Tibial nerve (tissue), 4 donors: ENCODE measurements at places on chromosomes 7 and 10. TPM values are rescaled to one million over a fixed set of nuclear protein-coding genes. Genes with fewer than 3 reads are reported as not detected.

The ARPC1A gene
- 102 TPM for total RNA-seq

The ELN gene
- total RNA-seq = 70.1 TPM

The PGAM2 gene
- total RNA-seq = not detected

The NOS3 gene
- total RNA-seq = 26.4 TPM

The DGKB gene
- total RNA-seq = 2.5 TPM

The CCSER2 gene
- total RNA-seq = 45.9 TPM

The SLC26A5 gene
- total RNA-seq = not detected

The CALHM1 gene
- not detected for total RNA-seq

The FFAR4 gene
- total RNA-seq = 0.39 TPM

The TAS2R16 gene
- not detected for total RNA-seq

The NSMCE4A gene
- 70.1 TPM for total RNA-seq

The TMEM196 gene
- total RNA-seq = not detected

The ZNF365 gene
- not detected for total RNA-seq

DNA sequence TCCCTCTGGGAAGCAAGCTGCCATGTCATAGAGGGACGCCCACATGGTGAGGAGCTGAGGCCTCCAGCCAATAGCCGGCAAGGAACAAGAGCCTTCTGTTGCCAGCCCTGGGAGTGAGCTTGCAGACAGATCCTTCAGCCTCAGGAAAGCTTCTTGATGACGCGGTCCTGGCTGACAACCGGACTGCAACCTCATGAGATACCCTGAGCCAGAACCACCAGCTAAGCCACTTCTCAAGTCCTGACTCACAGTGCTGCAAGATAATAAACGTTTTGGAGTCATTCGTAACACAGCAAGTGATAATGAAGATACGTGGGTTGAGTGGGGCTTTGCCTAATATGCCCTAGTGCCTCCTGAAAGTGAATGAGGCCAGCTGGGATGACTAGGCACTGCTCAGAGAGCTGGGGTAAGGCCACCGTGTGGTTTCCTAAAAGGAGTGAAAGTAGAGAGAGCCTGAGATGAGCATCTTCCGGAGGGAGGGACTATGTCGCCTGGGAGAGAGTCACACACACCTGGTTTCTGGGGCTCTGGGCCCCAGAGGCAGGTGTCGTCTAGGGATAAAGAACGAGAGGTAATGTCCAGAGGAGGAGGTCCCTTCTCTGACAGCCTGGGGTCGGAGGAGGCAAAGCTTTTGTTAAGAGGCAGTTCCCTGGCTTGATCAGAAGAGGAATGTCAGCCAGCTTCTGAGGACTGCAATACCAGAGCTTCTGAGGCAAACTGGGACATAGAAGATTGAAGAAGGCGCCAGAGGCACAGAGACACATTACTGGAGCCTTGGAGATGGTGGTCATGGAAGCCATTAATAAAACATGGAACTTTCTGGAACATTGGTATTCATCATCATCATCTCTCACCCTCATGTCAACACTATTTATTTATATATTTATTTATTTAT is 53.6 kb downstream of the PYROXD2 start:
- H3K27me3 ChIP-seq = no peaks in the 10 kb centered on the region
- H3K27ac ChIP-seq = no peak overlapping the region
- H3K36me3 ChIP-seq = no peaks in the 10 kb centered on the region
- H3K4me3 ChIP-seq = no peak overlapping the region

DNA sequence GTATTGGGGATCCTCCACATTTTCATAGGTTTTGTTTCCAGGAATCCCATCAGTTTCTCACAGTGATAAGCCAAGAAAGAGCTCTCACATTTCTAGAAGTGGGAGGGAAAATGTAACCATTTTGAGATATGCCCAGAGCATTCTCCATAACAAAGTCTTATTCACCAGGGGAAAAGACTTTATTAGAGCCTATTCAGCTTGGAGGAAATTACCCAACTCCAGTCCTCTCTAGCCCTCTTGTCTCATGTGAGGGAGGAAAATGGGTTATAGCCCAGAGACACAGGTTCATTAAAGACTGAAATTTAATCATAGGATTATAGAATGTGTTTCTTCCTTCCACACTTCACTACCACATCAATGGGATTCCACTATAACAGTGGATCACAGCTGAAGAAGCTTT is 61.6 kb upstream of the DYNC1I1 start:
- H3K27me3 ChIP-seq = no peaks in the 10 kb centered on the region
- H3K4me3 ChIP-seq = no peak overlapping the region
- no peak for DNase-seq
- no peaks in the 10 kb centered on the region for H3K4me1 ChIP-seq
- no peak overlapping the region for H3K27ac ChIP-seq
- no peaks in the 10 kb centered on the region for H3K36me3 ChIP-seq

DNA sequence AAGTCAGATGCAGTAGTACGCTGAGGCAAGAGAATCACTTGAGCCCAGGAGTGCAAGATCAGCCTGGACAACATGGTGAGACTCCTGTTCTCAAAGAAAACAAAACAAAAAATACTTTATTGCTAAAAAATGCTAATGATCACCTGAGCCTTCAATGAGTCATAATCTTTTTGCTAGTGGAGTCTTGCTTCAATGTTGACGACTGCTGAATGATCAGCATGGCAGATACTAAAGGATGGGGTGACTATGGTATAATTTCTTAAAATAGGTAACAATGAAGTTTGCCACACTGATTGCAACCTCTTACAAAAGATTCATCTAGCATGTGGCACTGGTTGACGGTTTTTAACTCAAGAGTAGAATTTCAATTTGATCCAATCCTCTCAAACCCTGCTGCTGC is 22.3 kb downstream of the NANOS1 start:
- H3K27ac ChIP-seq = no peak overlapping the region
- H3K4me1 ChIP-seq = no peaks in the 10 kb centered on the region
- peaks cover 34% of the 10 kb centered on the region for H3K36me3 ChIP-seq
- H3K4me3 ChIP-seq = no peak overlapping the region
- DNase-seq = no peak
- H3K27me3 ChIP-seq = no peaks in the 10 kb centered on the region

DNA sequence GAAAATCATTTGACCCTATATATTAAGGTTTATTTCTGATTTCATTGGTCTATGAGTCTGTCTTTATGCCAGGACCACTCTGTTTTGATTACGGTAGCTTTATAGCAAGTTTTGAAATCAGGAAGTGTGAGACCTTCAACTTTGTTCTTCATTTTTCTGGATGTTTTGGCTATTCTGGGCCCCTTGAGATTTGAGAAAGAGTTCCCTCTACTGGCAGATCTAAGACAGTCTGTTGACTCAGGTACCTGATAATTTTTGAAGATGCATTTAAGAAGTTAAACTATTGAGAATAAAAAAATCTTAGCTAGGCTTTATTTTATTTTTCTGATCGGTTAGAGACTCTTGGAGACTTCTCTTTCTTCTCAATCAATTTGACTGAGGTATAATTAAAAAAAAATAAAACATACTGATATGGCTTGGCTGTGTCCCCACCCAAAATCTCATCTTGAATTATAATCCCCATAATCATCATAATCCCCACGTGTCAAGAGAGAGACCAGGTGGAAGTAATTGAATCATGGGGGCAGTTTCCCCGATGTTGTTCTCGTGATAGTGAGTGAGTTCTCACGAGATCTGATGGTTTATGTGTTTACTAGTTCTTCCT is 209.2 kb downstream of the SNX10 start:
- no peaks in the 10 kb centered on the region for H3K36me3 ChIP-seq
- H3K4me3 ChIP-seq = no peak overlapping the region
- H3K27ac ChIP-seq = no peak overlapping the region
- H3K27me3 ChIP-seq = no peaks in the 10 kb centered on the region
- no peak for DNase-seq

GRCh38 chr7:117019786-117020590 is 66.7 kb downstream of the ST7 start:
- no peak for DNase-seq
- H3K27me3 ChIP-seq = no peaks in the 10 kb centered on the region
- no peaks in the 10 kb centered on the region for H3K36me3 ChIP-seq
- no peaks in the 10 kb centered on the region for H3K4me1 ChIP-seq

DNA sequence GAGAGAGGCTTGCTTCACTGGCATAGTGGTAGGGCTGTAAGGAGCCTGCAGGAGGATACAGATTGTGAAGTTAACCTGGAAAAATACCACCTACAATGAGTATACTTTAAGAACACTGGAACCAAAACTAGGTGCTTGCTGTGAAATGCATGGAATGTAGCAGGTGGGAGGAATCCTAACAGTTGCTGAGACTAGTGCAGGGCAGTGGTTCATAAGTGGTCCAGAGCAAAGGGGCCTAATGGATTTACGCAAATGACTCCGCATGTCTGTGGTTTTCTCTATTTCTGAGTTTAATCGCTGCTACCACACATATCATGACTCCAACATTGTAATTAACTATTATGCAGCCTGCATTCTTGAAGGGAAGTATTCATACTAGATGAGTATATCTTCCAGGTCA is 218.4 kb downstream of the CHRM2 start:
- H3K27me3 ChIP-seq = no peaks in the 10 kb centered on the region
- DNase-seq = no peak
- no peaks in the 10 kb centered on the region for H3K4me1 ChIP-seq
- no peak overlapping the region for H3K4me3 ChIP-seq

GRCh38 chr10:18713077-18713476 is 53.8 kb downstream of the ARL5B start:
- H3K4me1 ChIP-seq = no peaks in the 10 kb centered on the region
- no peaks in the 10 kb centered on the region for H3K27me3 ChIP-seq
- no peak for DNase-seq
- H3K27ac ChIP-seq = no peak overlapping the region
- H3K4me3 ChIP-seq = no peak overlapping the region

- H3K4me3 ChIP-seq = no peak overlapping the region
- DNase-seq = no peak
- H3K4me1 ChIP-seq = no peaks in the 10 kb centered on the region
- no peaks in the 10 kb centered on the region for H3K27me3 ChIP-seq
- H3K36me3 ChIP-seq = no peaks in the 10 kb centered on the region
Observed at GRCh38 chr7:96497567-96497966, 175.7 kb upstream of the SLC25A13 start.

DNA sequence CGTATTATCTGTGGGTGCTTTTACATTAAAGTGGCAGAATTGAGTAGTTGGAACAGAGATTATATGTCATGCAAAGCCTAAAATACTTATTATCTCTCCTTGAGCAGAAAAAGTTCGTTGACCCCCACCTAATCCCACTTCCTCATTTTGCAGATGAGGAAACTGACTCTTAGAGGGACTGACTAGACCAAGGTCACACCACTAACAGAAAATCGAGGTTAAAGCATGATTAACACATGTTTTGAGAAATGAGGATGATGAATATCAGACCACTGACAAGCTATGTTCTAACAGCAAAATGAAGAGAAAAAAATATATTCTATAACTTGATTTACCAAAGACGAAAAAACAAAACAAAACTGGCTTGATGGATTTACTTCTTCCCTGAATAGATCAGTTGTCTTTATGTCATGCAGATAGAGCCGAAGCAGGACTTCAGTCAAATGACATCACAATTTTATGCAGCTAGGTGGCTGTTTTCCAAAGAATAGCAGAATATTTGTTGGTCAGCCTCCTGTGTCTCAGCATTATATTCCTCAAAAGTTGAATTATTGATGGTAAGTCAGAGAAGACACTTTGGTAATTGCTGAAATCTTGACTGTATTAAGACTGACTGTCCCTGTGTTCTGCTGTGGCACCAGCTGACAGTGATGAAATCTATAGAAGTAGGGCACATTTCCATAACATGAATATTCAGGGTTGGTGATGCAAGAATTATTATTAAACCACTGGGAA is 24.2 kb upstream of the SMIM30 start:
- no peaks in the 10 kb centered on the region for H3K27me3 ChIP-seq
- no peaks in the 10 kb centered on the region for H3K4me1 ChIP-seq
- H3K4me3 ChIP-seq = no peak overlapping the region
- H3K36me3 ChIP-seq = no peaks in the 10 kb centered on the region

- H3K4me3 ChIP-seq = no peak overlapping the region
- H3K27ac ChIP-seq = peak overlapping the region; percentile 33
- no peaks in the 10 kb centered on the region for H3K27me3 ChIP-seq
- no peaks in the 10 kb centered on the region for H3K36me3 ChIP-seq
- no peak for DNase-seq
- peaks cover 13% of the 10 kb centered on the region for H3K4me1 ChIP-seq
Observed at GRCh38 chr10:5971886-5972285, 5.5 kb downstream of the IL15RA start.

- H3K4me1 ChIP-seq = no peaks in the 10 kb centered on the region
- DNase-seq = no peak
- H3K27me3 ChIP-seq = no peaks in the 10 kb centered on the region
- H3K27ac ChIP-seq = no peak overlapping the region
Observed at GRCh38 chr7:139916717-139917395, 87.8 kb downstream of the TBXAS1 start.

DNA sequence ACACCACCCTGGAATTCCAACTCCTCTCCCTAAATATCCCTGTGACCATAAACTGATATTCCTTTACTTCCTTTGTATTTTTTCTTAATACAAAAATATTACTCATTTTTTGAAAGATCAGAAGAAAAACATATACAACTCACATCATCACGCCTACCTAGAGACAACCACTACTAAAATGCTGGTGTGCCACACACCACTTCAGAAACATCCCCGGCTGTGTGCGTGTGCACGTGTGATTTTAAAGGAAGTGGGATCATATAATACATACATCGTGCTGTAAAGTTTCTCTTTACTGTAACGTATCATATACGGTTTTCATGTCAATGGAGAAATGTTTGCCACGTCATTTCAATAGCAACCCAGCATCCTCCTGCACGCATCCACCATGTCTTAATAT is 76.5 kb downstream of the ITIH5 start:
- H3K27me3 ChIP-seq = no peaks in the 10 kb centered on the region
- DNase-seq = no peak
- no peak overlapping the region for H3K4me3 ChIP-seq
- no peaks in the 10 kb centered on the region for H3K36me3 ChIP-seq

GRCh38 chr10:118148247-118148646 is 101.5 kb upstream of the RAB11FIP2 start:
- H3K27ac ChIP-seq = no peak overlapping the region
- H3K27me3 ChIP-seq = no peaks in the 10 kb centered on the region
- no peak overlapping the region for H3K4me3 ChIP-seq
- DNase-seq = no peak
- no peaks in the 10 kb centered on the region for H3K4me1 ChIP-seq

GRCh38 chr7:47361746-47362215 is 220.1 kb downstream of the TNS3 start:
- H3K4me1 ChIP-seq = no peaks in the 10 kb centered on the region
- H3K4me3 ChIP-seq = no peak overlapping the region
- no peak overlapping the region for H3K27ac ChIP-seq
- H3K27me3 ChIP-seq = no peaks in the 10 kb centered on the region
- DNase-seq = no peak
- peaks cover 21% of the 10 kb centered on the region for H3K36me3 ChIP-seq
